ENCODE measurements at places on chromosomes 6 and 20. TPM values are rescaled to one million over a fixed set of nuclear protein-coding genes. Genes with fewer than 3 reads are reported as not detected.

The EDN3 gene
- not detected for total RNA-seq

- DNase-seq, result no peak
Measured at GRCh38 chr6:56687551-56687950, 44.9 kb upstream of the DST start.

The KCNQ5 gene
- total RNA-seq, result 0.84 TPM

The MATN4 gene
- not detected for total RNA-seq

- no peak for DNase-seq
Measured at GRCh38 chr20:45077559-45077958, 23.4 kb downstream of the KCNS1 start.

DNA sequence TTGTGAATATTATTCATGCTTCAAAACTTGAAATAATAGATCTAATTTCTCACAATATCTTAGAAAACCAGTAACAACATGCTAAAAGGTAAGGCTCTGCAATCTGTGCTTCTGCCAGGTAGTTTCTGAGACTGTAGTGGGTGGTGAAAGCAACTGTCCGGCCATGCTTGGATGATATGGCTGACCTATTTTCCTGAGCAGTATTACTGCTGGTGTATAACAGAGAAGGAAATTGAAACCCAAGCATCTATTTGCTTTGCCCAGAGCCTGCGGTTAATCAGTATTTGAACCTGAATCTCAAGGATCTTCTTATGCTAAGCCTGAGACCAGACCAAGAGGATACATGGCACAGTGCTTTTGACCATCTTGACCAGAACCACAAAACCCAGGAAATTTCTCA, 563.8 kb downstream of the COL12A1 start:
- no peak for DNase-seq

The PIGU gene
- 34.9 TPM for total RNA-seq

DNA sequence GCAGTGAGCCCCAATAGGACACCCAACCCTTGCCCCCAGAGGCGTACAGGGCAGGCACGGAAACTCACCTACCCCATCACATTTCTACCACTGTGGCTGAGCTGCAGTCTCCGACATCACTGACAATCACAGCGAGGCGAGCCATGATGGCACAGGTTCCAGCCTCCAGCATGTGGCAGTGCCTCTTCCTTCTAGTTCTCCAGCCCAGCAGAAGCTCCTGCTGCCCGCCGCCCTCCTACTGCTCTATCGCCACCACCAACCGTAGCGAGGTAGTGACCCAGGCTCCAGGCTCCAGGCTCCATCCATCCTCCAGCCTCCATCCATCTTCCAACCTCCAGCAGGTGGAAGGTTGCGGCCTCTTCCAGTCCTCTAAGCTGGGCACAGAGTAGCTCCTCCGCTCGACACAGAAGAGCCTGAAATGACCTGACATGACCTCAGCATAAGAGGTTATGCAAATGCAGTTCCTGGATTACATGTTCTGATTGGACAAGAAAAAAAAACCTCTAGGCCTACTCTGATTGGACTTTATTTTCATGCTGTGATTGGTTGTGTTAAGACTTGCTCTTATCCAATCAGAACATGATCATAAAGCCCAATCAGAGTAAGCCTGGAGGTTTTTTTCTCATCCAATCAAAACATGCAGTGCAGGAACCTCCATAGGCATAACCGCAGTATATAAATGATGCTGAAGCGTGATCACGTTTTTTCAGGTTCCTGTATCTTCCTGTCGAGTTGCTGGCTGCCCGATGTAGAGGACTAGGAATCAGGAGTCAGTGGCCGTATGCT, 438.9 kb upstream of the ZNF337 start:
- DNase-seq, result no peak

The BHLHE23 gene
- not detected for total RNA-seq

GRCh38 chr6:5786321-5786968, 220.3 kb downstream of the NRN1 start:
- no peak for DNase-seq

GRCh38 chr6:116036885-116037284, 23.8 kb downstream of the FRK start:
- no peak for DNase-seq

DNA sequence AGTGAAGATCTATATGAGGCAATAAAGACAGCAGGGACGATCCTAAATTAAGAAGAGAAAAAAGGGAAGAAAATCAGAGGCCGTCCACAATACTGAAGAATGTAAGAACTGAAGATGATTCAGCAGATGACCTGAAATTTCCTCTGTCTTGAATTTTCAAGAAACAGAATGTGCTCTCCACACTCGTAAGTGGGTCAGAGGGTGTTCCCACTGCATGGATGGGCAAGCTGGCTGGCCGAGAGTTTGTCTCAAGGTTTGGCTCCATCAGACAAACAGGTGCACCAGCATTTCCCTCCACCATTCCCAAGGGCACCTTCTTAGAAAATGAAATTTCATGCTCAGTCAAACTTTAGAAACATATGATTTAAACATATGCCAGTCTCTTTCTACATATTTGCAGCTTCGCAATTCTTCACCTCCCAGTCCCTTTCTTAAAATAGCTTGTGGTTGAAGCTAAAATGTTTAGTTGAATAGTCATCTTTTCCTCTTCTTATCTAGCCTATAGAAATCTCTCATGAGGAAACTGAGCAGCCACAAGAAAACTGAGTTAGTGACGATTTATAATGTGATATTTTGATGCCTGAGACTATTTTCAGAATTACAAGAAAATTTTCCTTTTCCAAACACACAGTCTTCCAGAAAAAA, 576.4 kb downstream of the PRKN start:
- DNase-seq, result no peak

- no peak for DNase-seq
Measured at GRCh38 chr6:39172377-39172757, 56.9 kb downstream of the KCNK5 start.

GRCh38 chr6:34056305-34057108, 89.4 kb downstream of the GRM4 start:
- DNase-seq, result peak; percentile 9

GRCh38 chr6:71209626-71210025, 79.0 kb upstream of the OGFRL1 start:
- DNase-seq, result no peak

DNA sequence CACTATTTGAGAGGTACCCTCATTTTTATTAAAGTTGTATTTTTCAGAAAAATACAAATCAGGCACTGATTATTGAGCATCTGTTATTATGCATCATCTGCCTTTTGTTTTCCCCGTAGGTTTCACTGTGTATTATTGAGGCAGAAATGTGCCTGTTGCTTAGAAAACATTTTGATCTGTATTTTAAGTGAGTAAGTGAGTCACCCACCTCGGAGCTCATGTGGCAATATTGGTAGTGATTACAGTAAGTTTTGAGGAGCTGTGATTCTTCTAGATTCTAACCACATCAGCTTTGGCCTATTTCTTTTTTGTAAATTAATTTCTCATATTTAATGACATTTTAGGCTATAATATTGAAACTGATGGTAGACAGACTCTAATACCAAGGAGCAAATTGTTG, 59.6 kb upstream of the LAMP5 start:
- DNase-seq, result no peak

The RHAG gene
- not detected for total RNA-seq

- no peak for DNase-seq
Measured at GRCh38 chr20:54550776-54551396, 75.5 kb downstream of the DOK5 start.

- DNase-seq, result no peak
Measured at GRCh38 chr6:35038076-35038475, 103.1 kb downstream of the TCP11 start.

GRCh38 chr20:39660226-39660625, 698.1 kb downstream of the DHX35 start:
- DNase-seq, result no peak

- DNase-seq, result peak; percentile 23
Measured at GRCh38 chr20:33909331-33909921, 84.3 kb upstream of the RALY start.

The RBM12 gene
- total RNA-seq, result 64.0 TPM

GRCh38 chr6:23301556-23301955, 732.2 kb downstream of the HDGFL1 start:
- no peak for DNase-seq

DNA sequence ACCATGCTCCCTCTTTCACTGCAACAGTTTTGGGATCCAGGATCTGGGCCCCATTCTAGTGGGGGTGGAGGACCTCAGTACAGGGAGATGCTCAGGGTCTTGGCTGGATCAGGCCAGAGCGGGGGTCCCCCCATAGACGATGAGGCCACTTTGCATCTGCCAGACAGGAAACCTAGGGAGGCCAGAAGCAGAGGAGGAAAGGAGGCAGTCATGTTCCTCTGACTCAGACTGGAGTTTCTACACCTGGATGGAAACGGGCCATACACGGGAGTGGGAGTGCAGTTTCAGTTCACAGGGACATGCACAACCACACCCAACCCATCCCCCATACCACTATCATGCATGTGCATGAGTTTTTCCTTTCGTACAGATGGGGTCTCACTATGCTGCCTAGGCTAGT, 3.6 kb upstream of the EMILIN3 start:
- DNase-seq, result no peak

GRCh38 chr20:60116128-60116909, 158.1 kb downstream of the CDH26 start:
- DNase-seq, result no peak

- no peak for DNase-seq
Measured at GRCh38 chr6:148780918-148781436, 34.1 kb downstream of the UST start.

- DNase-seq, result no peak
Measured at GRCh38 chr6:147942363-147942762, 400.3 kb upstream of the SASH1 start.
